ENCODE measurements at places on chromosomes 12 and 14.

- no peak for DNase-seq
Measured at GRCh38 chr14:90870950-90871604, 54.8 kb upstream of the TTC7B start.

DNA sequence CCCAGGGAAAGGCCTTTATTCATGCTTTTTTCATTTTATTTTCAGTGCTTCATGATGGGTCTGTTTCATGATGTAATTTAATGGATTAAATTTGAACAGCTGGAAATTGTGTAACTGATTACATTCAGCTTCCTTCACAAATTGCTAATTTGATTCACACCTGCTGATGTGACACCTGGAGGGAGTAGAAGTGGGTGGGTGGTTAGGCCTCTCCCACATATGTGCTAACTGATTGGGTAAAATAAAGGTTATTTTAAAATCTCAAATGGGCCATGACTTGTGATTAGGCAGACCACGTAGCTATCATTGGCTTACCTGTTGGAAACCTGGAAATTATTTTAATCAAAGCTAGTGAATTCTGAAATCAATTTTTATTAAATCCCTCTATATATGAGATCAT is 142.1 kb downstream of the GXYLT1 start:
- no peak for DNase-seq

DNA sequence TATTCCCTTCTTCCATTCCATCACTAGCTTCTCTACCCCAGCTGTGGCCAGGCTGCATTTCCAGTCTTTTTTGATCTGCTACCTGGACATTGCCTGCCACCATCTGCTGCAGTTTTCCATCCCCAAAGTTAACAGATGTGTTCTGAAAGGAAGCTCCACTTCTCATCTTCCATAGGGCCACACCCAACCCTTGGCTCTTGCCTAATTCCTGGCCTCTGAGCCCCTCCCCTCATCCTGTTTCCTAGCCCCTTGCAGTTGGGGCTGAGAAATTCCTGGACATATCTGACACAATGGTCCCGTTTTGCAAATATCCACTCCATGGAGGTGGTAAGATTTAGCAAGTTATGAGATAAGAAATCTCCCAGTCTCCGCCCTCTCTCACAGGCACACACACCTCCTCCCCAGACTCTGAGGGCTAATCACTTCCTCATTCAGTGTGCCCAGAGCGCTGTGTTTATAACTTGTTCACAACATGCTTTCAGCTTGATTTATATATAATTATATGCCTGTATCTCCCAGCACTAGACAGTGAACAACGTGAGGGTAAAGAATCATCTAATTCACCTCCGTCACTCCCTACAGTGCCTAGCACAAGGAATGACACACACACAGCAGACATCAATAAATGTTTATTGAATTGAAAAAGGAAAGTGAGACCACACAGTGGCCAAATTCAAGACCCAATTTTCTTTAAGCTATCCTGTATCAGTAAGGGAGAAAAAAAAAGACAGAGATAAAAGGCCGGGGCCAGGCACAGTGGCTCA is 13.4 kb downstream of the SMUG1 start:
- no peak for DNase-seq

DNA sequence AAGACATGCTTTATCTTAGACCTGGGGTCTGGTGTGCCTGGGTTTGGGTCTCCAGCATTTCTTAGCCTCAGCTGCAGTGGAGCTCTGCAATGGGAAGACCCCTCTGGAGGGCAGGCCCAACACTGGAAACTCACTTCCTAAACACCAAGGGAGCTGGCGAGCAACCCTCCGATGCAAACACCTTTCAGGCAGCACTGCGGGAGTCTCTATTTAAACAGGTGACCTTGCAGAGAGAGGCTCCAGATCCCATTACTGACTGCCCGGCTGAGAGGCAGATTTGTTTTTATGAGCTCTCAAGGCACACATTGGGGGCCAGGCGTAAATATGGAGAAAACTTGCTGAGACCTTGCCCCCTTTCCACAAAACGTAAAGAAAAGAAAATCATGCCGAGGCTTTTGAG is 195.5 kb downstream of the PAX9 start:
- DNase-seq: no peak

DNA sequence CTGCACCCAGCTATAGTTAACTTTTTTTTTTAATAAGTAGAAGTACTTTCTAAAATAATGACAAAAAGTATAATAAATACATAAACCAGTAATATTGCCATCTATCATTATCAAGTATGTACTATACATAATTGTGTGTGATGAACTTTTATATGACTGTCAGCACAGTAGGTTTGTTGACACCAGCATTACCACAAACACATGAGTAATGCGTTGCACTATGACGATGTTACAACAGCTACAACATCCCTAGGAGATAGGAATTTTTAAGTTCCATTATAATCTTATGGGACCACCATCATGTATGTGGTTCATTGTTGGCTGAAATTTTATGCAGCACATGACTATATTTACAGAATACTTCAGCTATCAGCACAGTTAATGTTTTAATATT is 62.9 kb upstream of the VSX2 start:
- no peak for DNase-seq

DNA sequence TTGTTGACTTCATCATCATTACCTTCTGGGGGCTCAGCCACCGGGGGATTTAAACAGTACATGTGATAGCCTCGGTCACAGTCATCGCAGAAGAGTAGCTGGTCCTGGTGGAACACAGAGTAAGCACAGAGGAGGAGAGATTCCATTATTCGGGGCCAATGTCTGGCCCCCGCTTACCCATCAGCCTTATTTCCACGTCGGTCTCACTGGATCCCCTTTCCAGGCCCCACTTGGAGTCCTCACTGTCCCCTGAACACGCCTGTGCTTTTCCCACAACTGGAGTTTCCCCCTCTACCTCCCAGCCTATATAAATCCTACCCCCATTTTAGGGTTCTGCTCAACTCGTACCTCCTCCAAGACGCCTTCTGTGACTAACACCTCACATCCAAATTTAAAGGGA is 274.0 kb downstream of the DPF3 start:
- DNase-seq: no peak

DNA sequence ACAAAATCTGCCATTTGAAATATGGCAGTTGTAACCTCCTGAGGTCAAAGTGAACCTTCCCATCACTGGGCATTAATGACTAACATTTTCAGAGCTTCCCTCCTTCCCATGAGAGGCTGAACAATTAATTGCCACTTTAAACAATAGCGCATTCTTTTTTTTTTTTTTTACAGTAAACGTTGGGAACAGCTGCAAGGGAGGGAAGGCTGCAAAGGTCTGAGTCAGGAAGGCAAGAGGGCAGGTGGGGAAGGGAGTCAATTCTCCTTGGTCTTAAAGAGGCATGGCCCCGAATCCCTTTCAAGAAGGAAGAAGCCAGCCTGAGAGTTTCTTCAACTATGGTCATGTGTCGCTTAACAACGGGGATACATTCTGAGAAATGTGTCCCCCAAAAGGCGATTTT is 41.0 kb upstream of the PLEKHG3 start:
- no peak for DNase-seq

DNA sequence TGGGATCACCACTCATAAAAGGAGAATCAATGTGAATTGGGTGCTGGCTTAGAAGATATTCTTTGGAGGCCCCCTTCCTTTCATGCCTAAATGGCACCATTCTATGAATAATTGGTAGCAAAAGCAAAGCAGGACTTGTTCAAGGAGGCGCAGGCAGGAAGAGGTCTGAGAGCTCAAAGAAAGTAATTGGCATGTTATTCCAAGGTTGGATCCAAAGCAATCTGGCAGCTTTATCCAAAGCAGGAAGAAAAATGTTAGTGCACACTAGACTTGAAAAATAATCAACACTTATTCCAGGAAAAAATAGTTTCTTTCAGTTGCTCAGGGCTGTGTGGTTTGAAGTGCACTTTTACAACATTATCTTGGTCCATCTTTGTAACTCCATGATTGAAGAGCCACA is 326.4 kb downstream of the NUAK1 start:
- no peak for DNase-seq

Measured in RCC 7860 (cell line).